IgD-negative memory B cell (primary cell): ENCODE measurements at places on chromosomes 11 and 22. TPM values are rescaled to one million over a fixed set of nuclear protein-coding genes. Genes with fewer than 3 reads are reported as not detected.

Gene RIMBP3B
- 0.16 TPM for polyA plus RNA-seq

Gene OR52A1
- not detected for polyA plus RNA-seq

Gene C11orf97
- not detected for polyA plus RNA-seq

Gene CEP126
- polyA plus RNA-seq: 0.50 TPM

Gene PNPLA5
- not detected for polyA plus RNA-seq

Gene MS4A6E
- polyA plus RNA-seq: not detected

Gene DTX4
- polyA plus RNA-seq: 4.5 TPM

Gene CPT1B
- polyA plus RNA-seq: 1.6 TPM

Gene OR4A16
- not detected for polyA plus RNA-seq

Gene MOGAT2
- not detected for polyA plus RNA-seq
